ENCODE measurements at places on chromosomes 16 and 17. TPM values are rescaled to one million over a fixed set of nuclear protein-coding genes. Genes with fewer than 3 reads are reported as not detected.

DNA sequence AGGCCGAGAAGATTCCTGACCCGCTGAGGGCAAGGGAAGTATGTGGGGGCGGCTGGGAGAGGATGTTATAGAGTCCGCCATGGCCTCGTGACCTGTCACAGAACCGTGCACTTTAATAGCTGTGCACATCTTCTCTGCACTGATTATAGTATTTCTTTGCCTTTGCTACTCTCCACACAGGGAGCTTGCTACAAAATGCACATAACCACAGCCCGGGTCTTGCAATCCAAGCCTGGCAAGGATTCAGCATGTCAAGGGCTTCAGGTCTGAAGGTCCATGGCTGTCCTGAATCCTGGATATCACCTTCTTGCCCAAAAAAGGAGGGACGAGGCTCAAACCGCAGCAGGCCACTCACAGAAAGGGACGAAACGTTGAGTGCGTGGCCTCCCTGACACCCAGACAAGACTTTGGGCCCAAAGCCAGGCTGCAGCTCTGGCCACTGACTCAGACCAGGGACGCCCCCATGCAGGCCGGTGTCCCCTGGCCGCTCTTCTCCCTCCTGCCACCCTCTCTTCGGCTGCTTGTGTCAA, 43.7 kb downstream of the USP22 start:
- DNase-seq = no peak
- H3K4me3 ChIP-seq = no peak overlapping the region
- peaks cover 5% of the 10 kb centered on the region for H3K36me3 ChIP-seq
- no peaks in the 10 kb centered on the region for H3K27me3 ChIP-seq
- H3K4me1 ChIP-seq = no peaks in the 10 kb centered on the region

GRCh38 chr16:88965826-88966480, 11.1 kb downstream of the CBFA2T3 start:
- no peaks in the 10 kb centered on the region for H3K27me3 ChIP-seq
- H3K4me3 ChIP-seq = no peak overlapping the region
- no peaks in the 10 kb centered on the region for H3K4me1 ChIP-seq
- H3K36me3 ChIP-seq = no peaks in the 10 kb centered on the region
- DNase-seq = no peak
- no peak overlapping the region for H3K27ac ChIP-seq

Gene ZNF205
- 7.1 TPM for total RNA-seq

- H3K4me3 ChIP-seq = no peak overlapping the region
- H3K4me1 ChIP-seq = no peaks in the 10 kb centered on the region
- no peak overlapping the region for H3K27ac ChIP-seq
Observed at GRCh38 chr17:2723997-2724783, 12.6 kb upstream of the CLUH start.

DNA sequence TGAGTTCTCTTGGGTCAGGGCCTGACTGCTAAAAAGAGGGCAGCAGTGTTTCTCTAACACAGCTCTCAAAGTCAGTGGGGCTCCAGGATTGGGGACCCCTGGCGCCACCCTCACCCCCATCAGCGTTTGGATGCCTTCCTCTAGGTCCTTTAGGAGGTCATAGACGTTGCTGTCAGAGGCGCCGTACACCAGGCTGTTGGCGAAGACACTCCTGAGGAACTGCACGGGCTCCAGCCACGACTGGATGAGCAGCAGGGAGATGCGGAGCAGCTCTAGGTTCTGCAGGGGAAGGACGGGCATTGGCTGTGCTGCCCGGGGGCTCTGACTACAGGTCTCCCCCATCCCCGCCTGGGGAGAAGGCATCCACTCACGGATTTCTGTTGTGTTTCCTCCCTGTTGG, 993 bp downstream of the GH1 start:
- no peak overlapping the region for H3K27ac ChIP-seq
- no peaks in the 10 kb centered on the region for H3K36me3 ChIP-seq
- H3K4me3 ChIP-seq = no peak overlapping the region
- peak; percentile 27 for DNase-seq
- H3K27me3 ChIP-seq = no peaks in the 10 kb centered on the region

GRCh38 chr16:19093631-19094541, 19.9 kb upstream of the ITPRIPL2 start:
- no peak overlapping the region for H3K4me3 ChIP-seq
- DNase-seq = no peak
- no peaks in the 10 kb centered on the region for H3K27me3 ChIP-seq
- no peaks in the 10 kb centered on the region for H3K36me3 ChIP-seq

Gene TIMM22
- total RNA-seq = 9.1 TPM

DNA sequence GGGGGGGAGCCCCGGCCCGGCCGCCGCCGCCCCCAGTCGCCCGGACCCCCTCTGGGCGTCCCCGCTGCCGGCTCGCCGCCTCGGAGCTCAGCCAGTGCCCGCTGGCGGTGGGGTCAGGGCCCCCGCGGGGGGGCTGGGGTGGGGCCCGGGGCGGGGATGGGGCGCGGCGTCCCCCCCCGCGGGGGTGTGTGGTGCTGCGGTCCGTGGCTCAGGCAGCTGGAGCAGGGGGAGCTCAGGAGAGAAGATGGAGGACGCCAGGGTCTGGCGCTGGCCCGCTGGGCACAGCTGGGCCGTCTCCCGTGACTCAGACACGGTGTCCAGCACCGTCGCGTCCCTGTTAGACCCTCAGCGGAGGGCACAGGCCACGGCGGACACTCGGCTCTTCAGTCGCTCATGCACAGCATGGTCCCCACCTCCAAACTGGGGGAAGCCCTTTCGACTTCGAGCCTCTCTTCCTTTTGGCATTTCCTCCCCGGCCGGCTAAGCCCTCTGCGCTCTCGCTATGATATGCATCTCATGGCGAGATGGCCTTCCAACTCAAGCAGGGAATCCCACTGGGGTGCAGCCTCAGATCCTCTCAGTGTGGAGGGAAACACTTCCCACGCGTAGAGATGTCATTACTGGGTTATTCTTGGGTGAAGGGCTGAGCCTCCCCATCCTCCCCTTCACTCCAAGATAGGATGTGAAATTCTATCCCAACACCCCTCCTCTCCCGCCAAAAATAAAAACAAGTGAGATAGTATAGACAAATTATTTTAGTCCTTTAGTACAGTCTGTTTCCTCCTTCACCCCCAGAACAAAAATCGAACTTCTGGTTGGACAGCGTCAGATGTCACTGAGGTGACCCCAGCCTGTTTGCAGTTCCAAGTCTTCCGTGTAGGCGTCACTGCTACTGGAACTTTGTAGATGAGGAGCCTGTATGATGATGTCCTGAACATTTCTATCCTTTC, 522 bp upstream of the VEZF1 start:
- H3K27ac ChIP-seq = peak overlapping the region; percentile 77
- H3K4me1 ChIP-seq = peaks cover 9% of the 10 kb centered on the region
- peak overlapping the region; percentile 76 for H3K4me3 ChIP-seq
- H3K27me3 ChIP-seq = no peaks in the 10 kb centered on the region

- no peak for DNase-seq
- H3K27me3 ChIP-seq = no peaks in the 10 kb centered on the region
Observed at GRCh38 chr17:13293421-13293820, 275.6 kb upstream of the ELAC2 start.

DNA sequence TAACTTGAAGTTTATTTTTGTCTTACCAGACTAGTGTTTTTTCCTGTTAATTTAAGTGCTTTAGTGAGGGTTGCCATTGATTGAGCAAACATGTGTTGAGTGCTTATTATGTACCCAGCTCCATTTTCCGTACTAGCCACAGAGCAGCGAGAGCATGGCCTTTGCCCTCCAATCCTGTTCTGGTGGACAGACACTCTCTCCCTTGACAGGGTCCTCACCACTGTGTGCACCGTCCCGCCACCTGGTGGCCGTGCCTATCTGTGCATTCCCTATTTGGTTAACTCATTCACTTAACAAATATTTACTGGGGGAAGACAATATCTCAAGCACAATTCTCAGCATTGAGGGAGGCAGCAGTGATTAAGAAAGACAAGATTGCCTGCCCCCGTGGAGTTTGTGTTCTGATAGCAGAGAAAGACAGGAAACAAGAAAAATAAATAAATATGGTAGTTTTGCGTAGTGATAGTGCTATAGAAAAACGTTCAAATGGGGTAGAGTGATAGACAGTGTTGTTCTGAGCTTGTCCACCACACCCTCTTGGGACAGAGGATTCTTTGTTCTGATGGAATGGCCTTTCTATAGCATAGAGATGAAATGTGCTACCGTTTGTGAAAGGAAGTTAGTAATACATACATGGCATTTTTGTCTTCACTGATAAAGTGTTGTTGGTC, 13.0 kb downstream of the CDH13 start:
- H3K27ac ChIP-seq = no peak overlapping the region
- no peaks in the 10 kb centered on the region for H3K27me3 ChIP-seq
- no peaks in the 10 kb centered on the region for H3K4me1 ChIP-seq
- no peak overlapping the region for H3K4me3 ChIP-seq
- no peaks in the 10 kb centered on the region for H3K36me3 ChIP-seq

- no peak overlapping the region for H3K4me3 ChIP-seq
- H3K36me3 ChIP-seq = peaks cover 8% of the 10 kb centered on the region
- DNase-seq = no peak
- H3K4me1 ChIP-seq = no peaks in the 10 kb centered on the region
- H3K27ac ChIP-seq = no peak overlapping the region
Observed at GRCh38 chr16:71645450-71645849, 19.5 kb downstream of the MARVELD3 start.

DNA sequence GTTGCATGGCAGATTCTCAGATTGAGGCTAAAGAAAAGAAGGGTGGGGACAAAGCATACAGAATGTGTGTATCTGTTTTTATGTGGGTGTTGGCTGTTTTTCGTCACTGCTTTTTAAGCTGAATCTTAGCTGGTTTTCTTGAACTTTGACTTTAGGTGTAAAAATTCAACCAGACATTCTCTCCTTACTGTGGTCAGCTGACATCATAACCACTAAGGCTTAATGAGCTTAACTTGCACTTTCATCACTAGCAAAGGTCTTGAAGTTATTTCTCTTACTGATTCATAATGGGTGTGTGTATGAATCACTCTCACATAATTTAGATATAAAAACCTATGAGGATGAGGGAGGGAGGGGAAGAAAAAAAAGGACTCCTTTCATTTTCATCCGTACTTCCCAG, 4.0 kb upstream of the CDC6 start:
- H3K27ac ChIP-seq = no peak overlapping the region
- H3K4me3 ChIP-seq = no peak overlapping the region
- no peak for DNase-seq
- no peaks in the 10 kb centered on the region for H3K36me3 ChIP-seq
- H3K27me3 ChIP-seq = no peaks in the 10 kb centered on the region

- H3K4me1 ChIP-seq = no peaks in the 10 kb centered on the region
- no peaks in the 10 kb centered on the region for H3K27me3 ChIP-seq
- no peak overlapping the region for H3K4me3 ChIP-seq
- no peak for DNase-seq
Observed at GRCh38 chr17:46208997-46209396, 15.8 kb upstream of the KANSL1 start.

Gene PRR29
- total RNA-seq = 0.84 TPM

Gene TLK2
- 41.3 TPM for total RNA-seq

Gene PIMREG
- total RNA-seq = not detected

- no peaks in the 10 kb centered on the region for H3K27me3 ChIP-seq
- H3K36me3 ChIP-seq = no peaks in the 10 kb centered on the region
- peak; percentile 67 for DNase-seq
- no peak overlapping the region for H3K27ac ChIP-seq
- no peaks in the 10 kb centered on the region for H3K4me1 ChIP-seq
Observed at GRCh38 chr17:80873307-80873951, 118.2 kb upstream of the CHMP6 start.

Gene HOXB8
- 1.9 TPM for total RNA-seq

Gene RNF222
- total RNA-seq = not detected

Gene ZKSCAN2
- total RNA-seq = 5.1 TPM

Gene SLC16A5
- 5.6 TPM for total RNA-seq

GRCh38 chr16:55665511-55665910, 9.7 kb downstream of the SLC6A2 start:
- no peak overlapping the region for H3K4me3 ChIP-seq
- no peaks in the 10 kb centered on the region for H3K27me3 ChIP-seq
- no peak overlapping the region for H3K27ac ChIP-seq
- no peaks in the 10 kb centered on the region for H3K36me3 ChIP-seq

GRCh38 chr17:79758271-79758670, 19.7 kb upstream of the CBX2 start:
- no peak for DNase-seq
- H3K36me3 ChIP-seq = no peaks in the 10 kb centered on the region
- no peaks in the 10 kb centered on the region for H3K27me3 ChIP-seq
- no peak overlapping the region for H3K4me3 ChIP-seq

Gene HSD3B7
- total RNA-seq = 31.3 TPM

- H3K36me3 ChIP-seq = peaks cover 2% of the 10 kb centered on the region
- DNase-seq = peak; percentile 95
- H3K27me3 ChIP-seq = no peaks in the 10 kb centered on the region
- peak overlapping the region; percentile 72 for H3K27ac ChIP-seq
- H3K4me3 ChIP-seq = peak overlapping the region; percentile 32
Observed at GRCh38 chr16:69848637-69849545, 86.8 kb downstream of the WWP2 start.

Gene RANGRF
- total RNA-seq = 20.3 TPM

- H3K36me3 ChIP-seq = no peaks in the 10 kb centered on the region
- no peak overlapping the region for H3K4me3 ChIP-seq
- DNase-seq = no peak
- H3K27me3 ChIP-seq = no peaks in the 10 kb centered on the region
Observed at GRCh38 chr16:63717806-63718205, 1404.1 kb downstream of the CDH11 start.

DNA sequence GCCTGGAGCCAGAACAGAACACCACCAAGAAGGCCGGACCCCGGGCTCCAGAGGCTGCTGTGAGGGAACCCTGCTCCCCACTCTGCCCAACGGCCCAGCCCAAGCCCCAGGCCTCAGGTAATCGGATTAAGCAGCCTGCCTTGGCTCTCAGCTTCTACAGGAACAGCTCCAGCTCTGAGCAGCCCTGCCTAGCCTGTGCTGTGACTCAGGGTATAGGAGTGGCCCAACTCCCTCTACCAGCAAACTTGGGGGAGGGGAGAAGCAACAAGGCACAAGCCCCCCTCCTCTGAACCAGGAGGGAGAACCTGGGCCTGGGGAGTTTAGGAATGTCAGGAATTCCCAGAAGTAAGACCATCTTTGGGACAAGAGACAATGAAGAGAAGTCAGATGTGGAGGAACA, 849 bp upstream of the SOX15 start:
- no peak overlapping the region for H3K4me3 ChIP-seq
- no peaks in the 10 kb centered on the region for H3K4me1 ChIP-seq
- H3K27me3 ChIP-seq = no peaks in the 10 kb centered on the region
- H3K27ac ChIP-seq = no peak overlapping the region
- DNase-seq = no peak

DNA sequence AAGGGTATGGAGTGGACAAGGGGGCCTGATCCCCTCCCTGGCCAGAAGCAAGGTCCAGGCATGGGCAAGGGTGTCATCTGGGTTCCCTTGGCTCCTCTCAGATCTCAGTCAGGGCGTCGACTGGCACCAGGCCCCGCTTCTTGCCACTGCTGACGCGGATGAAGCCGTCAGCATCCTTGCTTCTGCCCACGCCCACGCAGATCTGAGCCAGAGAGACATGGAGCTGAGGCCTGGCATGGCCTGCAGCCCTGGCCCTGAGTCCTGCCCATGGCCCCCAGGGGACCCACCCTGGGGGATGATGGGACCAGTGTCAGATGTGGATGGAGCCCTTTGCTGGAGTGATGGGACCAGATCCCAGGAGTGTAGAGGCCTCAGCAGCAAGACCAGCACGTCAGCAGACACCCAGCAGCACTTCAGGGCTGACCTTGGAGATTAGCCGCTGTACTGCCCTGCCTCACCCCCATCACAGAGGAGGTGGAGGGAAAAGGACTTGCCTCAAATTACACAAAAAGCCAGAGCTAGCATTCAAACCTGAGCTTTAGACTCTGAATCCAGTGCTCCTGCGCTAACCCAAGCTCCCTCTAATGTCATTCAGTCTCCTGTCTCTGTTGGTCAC, 12.2 kb downstream of the RPL19 start:
- no peak overlapping the region for H3K27ac ChIP-seq
- H3K4me3 ChIP-seq = no peak overlapping the region
